ENCODE measurements at places on chromosomes 2 and 18.
A peak's percentile ranks its signal among the peaks of the same experiment; 100 is the strongest.

- DNase-seq: no peak
Measured at GRCh38 chr18:62655520-62656219, 59.7 kb upstream of the PHLPP1 start.

DNA sequence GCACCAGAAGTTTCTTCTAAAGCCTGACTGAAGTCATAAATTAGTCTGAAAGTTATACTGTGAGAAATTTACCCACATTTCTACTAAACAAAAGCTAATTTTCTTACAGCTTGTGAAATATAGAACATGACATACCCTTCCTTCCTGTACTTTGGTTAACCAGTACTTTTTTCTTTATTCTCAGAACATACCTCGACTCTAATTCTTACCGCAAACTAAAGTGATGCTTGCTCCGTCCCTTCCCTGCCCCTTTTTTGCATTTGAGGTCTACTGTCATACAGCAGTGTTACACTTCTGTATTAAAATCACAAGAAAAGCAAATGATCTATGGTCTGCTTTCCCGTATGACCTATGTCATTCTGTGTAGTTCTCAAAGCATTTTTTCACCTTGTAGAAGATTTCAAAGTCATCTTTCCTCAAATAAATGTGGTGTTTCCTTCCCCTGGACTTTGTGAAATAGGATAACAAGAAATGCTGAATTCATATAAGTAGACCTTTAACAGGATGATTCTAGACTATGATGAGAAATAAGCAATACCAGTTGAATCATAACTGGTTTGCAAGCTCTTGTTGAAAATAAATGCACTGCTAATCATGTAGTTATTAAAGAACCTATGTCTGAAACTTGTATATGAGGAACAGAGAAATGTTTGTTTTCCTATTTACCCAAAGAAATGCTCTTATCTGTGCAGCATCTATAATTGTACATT, 30.4 kb downstream of the CYTIP start:
- no peak for DNase-seq

DNA sequence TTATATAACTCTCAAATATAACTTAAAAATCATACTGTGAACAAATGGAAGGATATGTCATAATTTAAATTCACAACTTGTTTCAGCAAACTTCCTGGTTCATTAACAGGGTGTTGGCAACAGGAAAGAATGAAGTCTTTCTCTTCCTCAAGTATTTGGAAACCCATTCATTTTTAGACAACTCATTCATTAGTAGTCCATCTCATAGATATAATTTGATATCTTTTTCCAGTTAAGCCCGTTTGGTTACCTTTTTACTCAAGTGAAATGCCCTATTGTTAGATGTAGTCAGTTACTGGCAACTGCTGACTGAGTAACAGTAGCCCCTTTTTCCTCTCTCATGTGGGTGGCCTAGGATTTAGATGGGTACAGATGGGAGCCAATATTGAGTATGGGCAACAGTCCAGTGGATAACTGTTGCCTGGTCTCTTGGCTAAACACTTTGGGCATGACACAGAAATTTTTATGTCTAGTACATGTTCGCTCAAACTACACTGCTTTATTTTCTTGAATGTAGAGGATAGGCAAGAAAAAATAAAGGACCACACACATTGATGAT, 4.6 kb upstream of the UGP2 start:
- no peak for DNase-seq

DNA sequence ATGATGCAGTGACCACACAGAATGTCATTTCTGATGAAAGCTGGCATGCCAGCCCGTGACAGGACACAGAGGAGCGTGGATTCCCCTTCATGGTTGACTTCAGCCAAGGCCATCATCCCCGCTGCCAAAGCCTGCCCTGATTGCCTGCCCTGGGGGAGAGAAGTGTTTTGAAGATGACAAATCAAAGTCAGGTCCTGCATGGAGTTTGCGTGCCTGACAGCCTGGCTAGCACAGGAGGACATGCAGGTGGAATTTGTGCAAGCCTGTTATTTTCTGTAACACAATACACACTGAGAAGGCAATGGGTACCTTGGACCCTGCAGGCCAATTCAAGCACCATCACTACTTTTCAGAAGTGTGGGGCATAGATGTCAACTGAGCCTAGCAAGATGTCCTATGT, 5.4 kb upstream of the IL1R2 start:
- no peak for DNase-seq

- DNase-seq: no peak
Measured at GRCh38 chr2:231134910-231135655, 10.2 kb upstream of the HTR2B start.

- no peak for DNase-seq
Measured at GRCh38 chr18:50451100-50451842, 76.4 kb downstream of the SKA1 start.

GRCh38 chr2:190847504-190848081, 33.0 kb upstream of the GLS start:
- no peak for DNase-seq

DNA sequence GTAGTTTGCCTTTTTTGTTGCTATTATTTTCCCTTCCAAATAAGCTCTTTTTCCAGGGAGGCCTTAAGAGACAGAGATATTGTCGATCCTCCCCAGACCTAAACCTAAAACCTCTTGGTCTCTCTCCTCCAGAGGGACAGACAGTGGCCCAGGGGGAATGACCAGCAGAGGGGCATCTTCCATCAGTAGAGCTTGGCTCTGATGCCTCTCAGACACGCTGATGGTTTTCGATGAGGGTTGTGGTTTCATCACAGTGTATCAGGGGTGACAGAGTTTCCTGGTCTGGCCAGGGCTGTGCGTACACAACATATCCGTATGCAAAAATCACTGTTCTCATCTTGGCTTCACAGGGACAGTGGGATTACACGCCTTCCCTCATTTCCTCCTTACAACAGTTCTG, 68.6 kb downstream of the GATA6 start:
- DNase-seq: no peak

DNA sequence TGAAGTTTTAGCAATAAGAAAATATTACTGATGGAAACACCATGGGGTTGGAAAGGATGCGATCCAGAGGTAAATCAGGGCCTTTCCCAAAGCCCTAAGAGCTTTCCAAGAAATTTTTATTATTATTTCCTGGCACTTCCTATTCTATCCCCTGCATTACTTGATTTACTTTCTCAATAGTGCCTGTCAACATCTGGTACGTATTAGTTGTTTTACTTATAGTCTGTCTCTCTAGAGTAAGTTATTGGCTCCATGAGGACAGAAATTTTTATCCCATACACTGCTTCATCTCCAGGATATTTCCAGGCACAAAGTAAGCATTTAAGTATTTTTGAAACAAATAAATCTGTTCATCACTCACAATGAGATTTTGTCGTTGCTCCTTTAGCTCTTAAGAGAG, 18.1 kb downstream of the PPP4R1 start:
- no peak for DNase-seq

- no peak for DNase-seq
Measured at GRCh38 chr2:7931808-7932207, 750.0 kb upstream of the ID2 start.

GRCh38 chr2:58054264-58054663, 7.7 kb downstream of the VRK2 start:
- no peak for DNase-seq

DNA sequence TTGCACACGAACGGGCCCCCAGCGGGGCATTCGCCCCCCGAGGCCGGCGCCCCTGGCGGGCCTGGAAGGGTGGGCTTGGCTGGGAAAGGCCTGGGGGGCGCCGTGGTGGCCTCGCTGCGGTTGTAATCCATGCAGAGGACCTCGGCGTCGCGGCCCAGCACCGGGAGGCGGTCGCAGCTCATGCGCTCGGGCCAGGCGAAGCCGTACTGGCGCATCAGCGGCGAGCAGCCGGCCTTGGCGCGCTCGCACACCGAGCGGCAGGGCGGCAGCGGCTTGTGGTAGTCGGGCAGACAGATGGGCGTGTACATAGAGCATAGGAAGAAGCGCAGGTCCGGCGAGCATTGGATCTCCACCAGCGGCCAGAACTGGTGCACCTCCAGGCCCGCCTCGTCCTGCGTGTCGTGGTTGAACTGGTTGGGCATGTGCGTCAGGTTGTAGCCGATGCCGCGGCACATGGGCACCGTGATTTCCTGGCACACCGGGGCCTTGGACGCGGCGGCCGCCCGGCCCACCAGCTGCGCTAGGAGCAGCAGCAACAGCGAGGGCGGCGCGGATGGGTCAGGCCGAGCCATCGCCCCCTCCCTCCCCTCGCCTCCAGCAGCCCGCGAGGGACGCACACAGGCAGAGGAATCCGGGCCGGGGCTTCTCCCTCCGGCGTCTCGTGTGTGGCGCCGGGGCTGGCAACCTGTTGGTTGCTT, 1.4 kb downstream of the FZD5 start:
- DNase-seq: peak; percentile 55

DNA sequence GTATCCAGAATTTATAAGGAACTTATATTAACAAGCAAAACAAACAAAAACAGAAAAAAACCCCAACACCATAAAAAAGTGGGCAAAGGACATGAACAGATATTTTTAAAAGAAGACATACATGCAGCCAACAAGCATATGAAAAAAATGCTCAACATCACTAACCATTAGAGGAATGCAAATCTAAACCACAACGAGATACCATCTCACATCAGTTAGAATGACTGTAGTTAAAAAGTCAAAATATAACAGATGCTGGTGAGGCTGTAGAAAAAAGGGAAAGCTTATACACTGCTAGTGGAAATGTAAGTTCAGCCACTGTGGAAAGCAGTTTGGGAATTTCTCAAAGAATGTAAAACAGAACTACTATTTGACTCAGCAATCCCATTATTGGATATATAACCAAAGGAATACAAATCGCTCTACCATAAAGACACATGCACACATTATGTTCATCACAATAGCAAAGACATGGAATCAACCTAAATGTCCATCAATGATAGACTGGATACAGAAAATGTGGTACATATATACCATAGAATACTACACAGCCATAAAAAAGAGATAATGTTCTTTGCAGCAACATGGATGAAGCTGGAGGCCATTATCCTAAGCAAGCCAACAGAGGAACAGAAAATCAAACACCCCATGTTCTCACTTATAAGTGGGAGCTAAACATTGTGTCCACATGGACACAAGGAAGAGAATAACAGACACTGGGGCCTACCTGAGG, 25.3 kb downstream of the PREPL start:
- DNase-seq: no peak

- no peak for DNase-seq
Measured at GRCh38 chr2:88398180-88398579, 54.3 kb downstream of the FOXI3 start.

DNA sequence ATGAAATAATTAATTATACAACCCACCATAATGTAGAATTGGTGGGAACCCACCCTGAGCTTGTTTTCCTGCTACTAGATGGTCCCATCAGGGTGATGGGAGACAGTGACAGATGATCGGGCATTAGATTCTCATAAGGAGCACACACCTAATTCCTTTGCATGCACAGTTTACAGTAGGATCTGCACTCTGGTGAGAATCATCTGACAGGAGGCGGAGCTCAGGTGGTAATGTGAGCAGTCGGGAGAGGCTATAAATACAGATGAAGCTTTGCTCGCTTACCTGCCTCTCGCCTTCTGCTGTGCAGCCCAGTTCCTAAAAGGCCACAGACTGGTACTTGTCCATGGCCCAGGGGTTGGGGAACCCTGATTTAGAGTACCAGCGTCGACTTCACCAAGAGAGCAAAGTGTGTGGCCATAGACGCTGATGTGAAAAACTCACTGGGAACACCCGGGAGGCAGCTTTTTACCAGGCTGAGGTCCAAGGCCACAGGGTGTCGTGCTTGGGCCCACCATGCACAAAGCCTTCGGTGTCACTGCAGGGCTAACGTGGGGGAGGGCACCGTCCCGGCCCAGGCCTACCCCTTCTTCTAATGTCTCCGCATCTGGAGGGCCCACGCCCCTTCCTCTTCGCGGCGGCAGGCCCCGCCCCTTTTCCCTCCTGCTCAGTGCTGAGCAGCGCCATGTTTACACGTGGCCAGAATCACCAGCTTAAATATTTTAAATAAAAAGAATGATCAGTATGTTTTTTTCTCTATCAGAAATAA, 296.8 kb upstream of the HDAC4 start:
- DNase-seq: no peak

GRCh38 chr2:127377262-127377661, 10.5 kb downstream of the MAP3K2 start:
- no peak for DNase-seq

- no peak for DNase-seq
Measured at GRCh38 chr2:54613794-54614257, 109.6 kb upstream of the EML6 start.
